ENCODE measurements at places on chromosomes 7 and 10.

DNA sequence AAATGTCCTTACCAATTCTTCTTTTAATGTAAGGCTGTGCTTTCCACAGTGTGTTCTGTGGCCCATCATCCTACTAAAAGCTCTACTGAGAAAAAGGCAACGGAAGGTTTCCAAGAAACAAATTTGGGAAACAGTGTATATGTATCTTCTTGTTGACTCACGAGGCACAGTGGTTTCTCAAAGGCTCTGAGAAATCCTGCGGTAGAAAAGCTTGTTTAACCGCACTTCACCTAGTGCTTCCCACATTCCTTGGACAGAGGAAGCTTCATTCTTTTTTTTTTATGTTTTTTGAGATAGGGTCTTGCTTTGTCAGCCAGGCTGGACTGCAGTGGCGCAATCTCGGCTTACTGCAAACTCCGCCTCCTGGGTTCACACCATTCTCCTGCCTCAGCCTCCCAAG is 84.5 kb downstream of the TACC2 start:
- no peak for DNase-seq

DNA sequence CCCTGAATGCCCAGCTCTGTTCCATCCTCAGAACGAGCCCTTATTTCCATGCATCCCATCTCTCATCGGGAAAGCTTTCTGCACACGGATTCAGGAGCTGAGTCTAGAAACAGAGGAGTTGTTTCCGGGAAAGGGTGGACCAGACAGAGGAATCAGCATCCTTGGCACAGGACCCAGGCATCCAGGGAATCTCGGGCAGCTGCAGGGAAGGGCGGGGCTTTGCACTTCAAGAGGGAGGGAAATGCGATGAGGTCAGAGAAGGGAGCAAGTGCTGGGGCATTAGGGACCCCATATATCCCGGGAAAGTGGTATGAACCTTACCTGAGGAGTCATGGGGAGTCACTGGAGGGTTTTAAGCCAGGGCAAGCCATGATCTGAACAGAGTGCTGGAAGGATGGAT is 68.5 kb downstream of the NPTX2 start:
- DNase-seq, result no peak

DNA sequence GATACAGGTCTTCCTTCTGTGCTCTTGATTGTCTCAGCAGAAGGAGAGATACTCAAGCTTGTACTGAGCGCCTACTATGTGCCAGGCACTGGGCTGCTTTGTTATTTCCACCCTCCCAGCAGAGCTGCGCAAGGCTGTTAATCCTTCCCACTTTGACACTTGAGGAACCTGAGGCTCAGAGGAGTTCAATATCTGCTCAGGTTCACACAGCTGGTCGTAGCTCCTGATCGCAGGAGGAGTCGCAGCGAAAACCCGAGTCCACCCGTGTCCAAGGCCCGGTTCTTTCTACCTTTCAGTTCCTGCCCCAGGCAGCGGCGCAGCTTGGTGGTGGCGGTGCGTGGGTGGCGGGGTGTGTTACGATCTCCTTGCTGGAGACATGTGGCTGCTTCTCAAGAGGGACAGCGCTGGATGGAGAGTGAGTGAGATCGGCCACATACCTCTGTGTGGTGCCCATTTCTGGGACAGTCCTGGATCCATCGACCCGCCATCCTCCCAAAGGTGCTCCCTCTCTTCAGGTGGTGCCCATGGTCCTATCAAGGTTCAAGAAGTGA is 26.5 kb upstream of the SAMD8 start:
- DNase-seq, result no peak

DNA sequence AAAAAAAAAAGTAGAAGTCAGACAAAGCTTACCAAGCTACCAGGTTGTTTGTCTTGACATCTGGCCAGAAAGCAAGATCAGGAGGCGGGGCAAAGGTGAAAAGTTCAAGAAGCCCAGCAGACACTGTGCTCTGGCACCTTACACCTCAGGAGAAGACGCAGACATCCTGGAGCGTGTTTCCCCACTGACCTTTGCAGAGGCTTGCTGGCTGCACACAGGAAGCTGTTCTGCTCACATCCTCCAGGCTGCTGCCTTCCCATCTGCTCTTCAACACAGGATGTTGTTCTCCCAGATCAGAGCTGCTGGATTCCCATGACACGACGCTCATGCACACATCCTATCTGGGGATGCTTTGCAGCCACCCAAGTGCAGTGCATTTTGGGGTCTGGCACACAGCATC is 174.4 kb upstream of the KIAA1217 start:
- DNase-seq, result no peak

- DNase-seq, result no peak
These were observed 494 bp downstream of the VSIR start for GRCh38 chr10:71772832-71773220.

- no peak for DNase-seq
These were observed 20.6 kb downstream of the ZDHHC6 start for GRCh38 chr10:112426111-112426510.

All from stimulated activated CD8-positive, alpha-beta memory T cell treated with anti-CD3 and anti-CD28 coated beads, Interleukin-7, amount 100 ng/mL, for 48 hours (primary cell).